Omental fat pad (tissue), 4 donors: ENCODE measurements at places on chromosomes 13 and 19. TPM values are rescaled to one million over a fixed set of nuclear protein-coding genes. Genes with fewer than 3 reads are reported as not detected.

DNA sequence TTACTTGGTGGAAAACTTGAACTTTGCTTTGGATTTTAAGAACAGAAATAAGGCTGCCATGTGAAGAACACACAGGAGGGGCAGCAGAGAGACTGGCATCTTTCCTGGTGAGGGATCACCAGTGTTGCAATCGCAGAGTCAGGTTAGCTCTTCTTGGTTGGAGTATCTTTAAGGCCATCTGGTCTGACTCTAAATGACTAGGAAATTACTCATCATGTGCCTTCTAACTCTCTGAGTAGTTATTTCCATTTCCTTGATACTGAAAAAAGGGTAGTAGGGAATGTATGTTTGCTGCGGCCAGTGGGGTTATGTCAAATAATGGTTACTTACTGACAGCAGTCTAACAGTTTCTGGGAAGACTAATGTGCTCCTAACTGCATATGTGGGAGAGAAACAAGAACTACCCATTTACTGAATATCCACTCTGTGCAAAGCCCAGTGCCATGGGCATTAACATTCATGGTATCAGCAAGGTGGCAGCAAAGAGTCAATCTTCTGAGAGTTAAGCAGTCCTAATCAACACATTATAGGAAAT is 122.1 kb downstream of the COG6 start:
- no peak for DNase-seq

GRCh38 chr13:102962430-102962829 is 103.8 kb downstream of the SLC10A2 start:
- no peak for DNase-seq

DNA sequence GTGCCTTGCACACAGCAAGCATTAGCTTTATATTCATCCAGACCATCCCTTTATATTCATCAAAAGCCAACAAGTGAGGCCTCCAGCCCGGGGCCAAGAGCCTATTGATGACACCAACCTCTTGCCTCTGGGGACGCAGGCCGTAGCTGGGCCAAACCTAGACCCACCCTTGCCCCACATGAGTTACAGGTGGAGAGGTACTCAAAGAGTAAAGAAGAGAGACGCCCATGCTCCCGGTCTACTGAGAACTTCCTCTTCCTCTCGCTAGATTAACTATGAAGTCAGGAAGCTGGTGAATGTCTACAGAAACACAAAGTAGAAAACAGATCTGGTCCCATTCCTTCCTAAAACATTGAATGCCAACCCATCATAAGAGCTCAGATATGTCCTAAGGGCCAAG is 3.8 kb upstream of the MLNR start:
- DNase-seq, result no peak

DNA sequence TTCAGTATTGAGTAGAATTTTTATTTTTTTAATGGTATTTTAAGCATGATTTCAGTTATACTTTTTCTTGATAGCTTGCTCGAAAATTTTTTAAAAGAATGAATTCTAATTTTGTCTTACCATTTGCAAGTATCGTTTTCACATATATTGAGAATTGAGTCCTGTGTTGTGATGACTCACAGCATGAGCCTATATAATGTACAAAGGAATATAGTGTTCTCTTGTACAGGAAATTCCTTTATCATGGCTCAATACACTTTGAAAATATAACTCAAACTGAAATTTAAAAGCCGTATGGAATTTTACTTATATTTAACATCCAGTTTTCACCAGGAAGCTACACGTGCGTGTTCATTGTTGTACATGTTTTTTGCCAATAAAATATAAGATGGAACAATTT is 161.1 kb upstream of the TMTC4 start:
- DNase-seq, result no peak

DNA sequence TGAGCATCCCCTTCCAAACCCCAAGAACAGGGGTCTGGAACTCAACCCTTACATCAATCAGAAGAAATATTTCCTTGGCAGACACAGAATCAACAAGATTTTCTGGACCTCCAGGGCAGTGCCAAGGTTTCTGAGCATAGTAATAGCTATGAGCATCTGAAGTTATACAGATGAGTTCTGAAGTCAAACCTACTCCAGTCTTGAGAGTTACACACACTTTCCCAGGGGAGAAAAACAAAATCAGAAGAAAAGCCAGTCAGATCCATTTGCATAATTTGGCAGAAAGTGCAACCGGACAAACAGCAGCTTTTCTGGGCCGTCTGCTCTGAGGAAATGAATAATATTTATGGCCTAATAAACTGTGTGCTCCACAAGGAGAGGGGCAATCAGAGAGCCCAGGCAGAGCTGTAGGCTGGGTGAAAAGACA is 93.1 kb downstream of the KL start:
- no peak for DNase-seq

GRCh38 chr13:48962281-48962680 is 13.4 kb upstream of the FNDC3A start:
- DNase-seq, result no peak

The KLK2 gene
- total RNA-seq, result not detected

The ZNF566 gene
- 11.0 TPM for total RNA-seq

The PSG11 gene
- not detected for total RNA-seq

The LRRC25 gene
- total RNA-seq, result 11.8 TPM

The ZBTB7A gene
- total RNA-seq, result 40.7 TPM
